Germinal center (tissue), 1 donor: ENCODE measurements at places on chromosomes 4 and X.

GRCh38 chr4:69060651-69061308 is 35.5 kb upstream of the UGT2B7 start:
- no peak for DNase-seq

DNA sequence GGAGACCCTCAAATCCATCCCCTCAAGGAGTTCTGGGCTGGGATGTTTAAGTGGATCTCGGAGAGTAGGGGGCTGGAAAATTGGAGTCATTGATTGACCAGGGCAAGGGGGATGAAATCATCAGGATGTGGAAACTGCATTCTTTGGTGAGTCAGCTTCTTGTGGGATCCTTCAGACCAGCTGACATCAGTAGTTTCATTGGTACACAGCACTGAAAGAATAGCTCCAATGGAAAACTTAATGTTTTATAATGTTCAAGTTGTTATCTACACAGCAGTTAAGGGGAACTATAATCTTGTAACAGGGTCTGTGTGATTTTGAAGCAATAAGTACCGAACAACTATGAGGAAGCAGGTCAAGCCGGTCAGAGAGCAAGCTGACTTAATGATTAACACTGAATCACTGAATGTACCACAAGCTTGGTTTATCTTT is 506.1 kb downstream of the RPA4 start:
- no peak for DNase-seq

DNA sequence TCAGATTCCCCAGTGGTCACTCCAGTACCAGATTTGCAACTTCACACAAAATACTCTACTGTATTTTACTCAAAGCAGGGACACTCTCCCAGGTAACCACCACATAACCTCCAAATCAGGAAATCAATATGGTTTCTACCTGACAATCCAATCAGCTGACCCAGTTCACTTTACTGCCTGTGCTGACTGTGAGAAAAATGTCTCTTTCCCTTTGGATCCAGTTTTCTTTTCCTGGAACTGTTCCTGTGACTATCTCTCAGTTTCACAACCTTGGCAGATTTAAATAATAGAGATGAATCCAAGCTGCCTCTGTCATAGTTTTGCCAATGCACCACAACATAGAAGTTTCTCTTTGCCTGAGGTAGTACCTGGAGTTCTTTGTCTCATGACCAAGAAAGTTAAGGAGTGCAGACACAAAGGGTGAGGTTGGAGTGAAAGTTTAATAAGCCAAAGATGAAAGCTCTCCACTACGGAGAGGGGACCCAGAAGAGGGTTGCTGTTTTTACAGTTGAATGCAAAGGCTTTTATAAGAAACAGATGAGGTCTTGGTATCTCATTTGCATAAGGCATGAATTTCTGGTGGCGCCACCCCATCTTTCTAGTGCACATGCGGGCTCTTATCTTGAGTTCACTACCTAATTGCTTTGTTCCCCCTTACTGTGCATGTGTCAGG is 29.7 kb upstream of the IL9R start:
- no peak for DNase-seq

GRCh38 chr4:183014361-183015084 is 84.5 kb upstream of the WWC2 start:
- no peak for DNase-seq

GRCh38 chr4:153974452-153974851 is 185.6 kb upstream of the SFRP2 start:
- no peak for DNase-seq

DNA sequence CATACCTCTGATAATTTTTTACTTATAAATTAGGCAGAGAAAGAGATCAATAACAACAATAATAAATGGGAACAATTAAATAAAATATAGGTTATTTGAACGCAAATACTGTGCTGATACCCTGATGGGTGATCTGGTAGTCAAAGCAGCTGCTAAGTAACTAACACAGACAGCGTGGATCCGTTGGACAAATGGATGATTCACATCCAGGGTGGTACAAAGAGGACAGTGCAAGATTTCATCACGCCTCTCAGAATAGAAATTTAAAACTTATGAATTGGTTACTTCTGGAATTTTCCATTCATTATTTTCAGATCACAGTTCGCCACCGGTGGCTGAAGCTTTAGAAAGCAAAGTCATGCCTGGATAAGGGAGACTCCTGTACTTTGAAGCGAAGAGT is 1066.0 kb upstream of the ADGRL3 start:
- no peak for DNase-seq
